Transverse colon (tissue), 4 donors: ENCODE measurements at places on chromosomes 4 and X. TPM values are rescaled to one million over a fixed set of nuclear protein-coding genes. Genes with fewer than 3 reads are reported as not detected.

The INTS6L gene
- 195 TPM for total RNA-seq

The SUPT20HL2 gene
- total RNA-seq: not detected

The IGFBP7 gene
- 646 TPM for total RNA-seq

The S100G gene
- total RNA-seq: not detected

The IL2 gene
- total RNA-seq: not detected

- DNase-seq: no peak
- no peaks in the 10 kb centered on the region for H3K4me1 ChIP-seq
Measured at GRCh38 chr4:48042979-48043461, 26.4 kb downstream of the NIPAL1 start.

DNA sequence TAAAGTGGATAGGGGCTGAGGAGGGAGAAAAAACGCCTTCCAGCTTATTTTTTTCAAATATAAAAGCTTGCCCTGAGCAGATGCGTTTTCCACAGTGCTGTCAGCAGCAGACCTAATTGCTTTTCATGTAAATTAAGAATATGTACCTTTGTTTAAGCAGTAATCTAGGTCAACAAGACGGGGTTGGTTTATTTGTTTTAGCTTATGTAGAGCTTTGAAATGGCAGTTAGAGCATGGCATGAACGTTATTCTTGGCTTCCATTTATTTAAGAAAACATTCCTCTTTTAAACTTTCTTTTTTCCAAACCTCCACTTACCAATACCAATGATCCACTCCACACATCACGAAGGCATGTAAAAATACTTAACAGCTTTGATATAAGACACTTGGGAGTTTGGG lies 220.3 kb upstream of the TENM3 start:
- no peaks in the 10 kb centered on the region for H3K36me3 ChIP-seq
- H3K4me3 ChIP-seq: no peak overlapping the region
- no peak for DNase-seq
- H3K27ac ChIP-seq: no peak overlapping the region
- H3K27me3 ChIP-seq: no peaks in the 10 kb centered on the region

GRCh38 chr4:46931981-46932380 lies 22.9 kb upstream of the COX7B2 start:
- H3K27me3 ChIP-seq: no peaks in the 10 kb centered on the region
- no peaks in the 10 kb centered on the region for H3K4me1 ChIP-seq
- H3K4me3 ChIP-seq: no peak overlapping the region
- H3K36me3 ChIP-seq: no peaks in the 10 kb centered on the region
- no peak overlapping the region for H3K27ac ChIP-seq

- no peaks in the 10 kb centered on the region for H3K36me3 ChIP-seq
- DNase-seq: no peak
- H3K4me3 ChIP-seq: no peak overlapping the region
- H3K27me3 ChIP-seq: no peaks in the 10 kb centered on the region
- no peaks in the 10 kb centered on the region for H3K4me1 ChIP-seq
- no peak overlapping the region for H3K27ac ChIP-seq
Measured at GRCh38 chr4:59689149-59689548, 1511.0 kb upstream of the ADGRL3 start.

The EXOSC9 gene
- total RNA-seq: 13.2 TPM

DNA sequence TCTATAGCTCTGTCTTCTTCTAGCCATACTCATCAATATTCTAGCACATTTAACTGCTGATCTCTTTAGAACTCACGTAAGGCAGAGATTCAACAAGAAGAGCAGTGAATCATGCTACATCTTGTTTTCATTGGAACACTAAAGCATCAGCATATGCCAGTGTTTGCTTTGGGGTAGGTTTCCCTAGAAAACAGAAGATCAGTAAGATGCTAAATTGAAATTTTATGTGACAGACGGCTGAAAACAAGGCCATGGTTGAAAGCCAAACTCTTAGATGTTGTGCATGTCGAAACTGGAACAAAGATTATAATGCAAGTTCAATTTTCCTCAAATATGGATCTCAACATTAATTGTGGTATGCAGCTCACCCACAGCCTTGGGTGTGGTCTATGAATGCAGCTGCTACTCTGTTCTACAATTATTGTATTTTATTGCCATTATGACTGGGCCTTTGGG lies 107.6 kb downstream of the PDLIM5 start:
- H3K4me1 ChIP-seq: peaks cover 14% of the 10 kb centered on the region
- no peak for DNase-seq
- no peaks in the 10 kb centered on the region for H3K36me3 ChIP-seq
- H3K4me3 ChIP-seq: no peak overlapping the region

GRCh38 chr4:3805731-3806130 lies 39.5 kb downstream of the ADRA2C start:
- no peak overlapping the region for H3K4me3 ChIP-seq
- H3K27ac ChIP-seq: no peak overlapping the region
- no peak for DNase-seq
- H3K27me3 ChIP-seq: peaks cover 30% of the 10 kb centered on the region
- H3K4me1 ChIP-seq: no peaks in the 10 kb centered on the region

DNA sequence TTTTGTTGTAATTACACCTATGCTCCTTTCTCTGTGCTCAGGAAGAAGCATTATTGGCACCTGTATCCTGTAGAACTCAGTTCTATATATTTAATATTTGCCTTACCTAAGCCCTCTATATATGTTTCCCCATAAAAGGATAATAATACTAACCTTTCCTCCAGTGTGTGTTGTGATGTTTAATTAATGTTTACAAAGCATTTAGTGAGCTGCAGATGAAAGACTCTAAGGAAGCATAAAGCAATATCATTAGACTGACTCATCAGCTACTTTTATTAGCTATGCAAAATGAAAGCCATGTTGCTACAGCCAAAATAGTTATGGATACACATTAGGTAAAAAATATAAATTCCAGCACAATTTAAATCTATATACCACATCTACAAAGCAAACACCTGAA lies 93.6 kb upstream of the PTPN13 start:
- no peak overlapping the region for H3K4me3 ChIP-seq
- DNase-seq: no peak
- H3K27ac ChIP-seq: no peak overlapping the region
- no peaks in the 10 kb centered on the region for H3K36me3 ChIP-seq

The FHDC1 gene
- total RNA-seq: 4.6 TPM

The PRRG3 gene
- 1.8 TPM for total RNA-seq

- H3K27me3 ChIP-seq: no peaks in the 10 kb centered on the region
- no peaks in the 10 kb centered on the region for H3K4me1 ChIP-seq
- H3K36me3 ChIP-seq: no peaks in the 10 kb centered on the region
- no peak for DNase-seq
Measured at GRCh38 chrX:78653118-78653822, 5.9 kb downstream of the RTL3 start.

GRCh38 chr4:174357321-174357720 lies 73.6 kb downstream of the CEP44 start:
- H3K4me3 ChIP-seq: no peak overlapping the region
- H3K4me1 ChIP-seq: no peaks in the 10 kb centered on the region
- H3K27ac ChIP-seq: no peak overlapping the region
- peaks cover 4% of the 10 kb centered on the region for H3K27me3 ChIP-seq

The GLA gene
- total RNA-seq: 1.4 TPM

The SYP gene
- 7.6 TPM for total RNA-seq

GRCh38 chr4:48636911-48637310 lies 143.2 kb downstream of the FRYL start:
- no peaks in the 10 kb centered on the region for H3K4me1 ChIP-seq
- no peaks in the 10 kb centered on the region for H3K27me3 ChIP-seq
- no peak overlapping the region for H3K27ac ChIP-seq
- DNase-seq: no peak
- no peak overlapping the region for H3K4me3 ChIP-seq
- H3K36me3 ChIP-seq: no peaks in the 10 kb centered on the region

GRCh38 chr4:184320631-184321030 lies 103.0 kb upstream of the ENPP6 start:
- peak overlapping the region; percentile 66 for H3K27ac ChIP-seq
- H3K4me3 ChIP-seq: no peak overlapping the region
- no peak for DNase-seq

The SMIM10L2A gene
- total RNA-seq: 0.32 TPM

DNA sequence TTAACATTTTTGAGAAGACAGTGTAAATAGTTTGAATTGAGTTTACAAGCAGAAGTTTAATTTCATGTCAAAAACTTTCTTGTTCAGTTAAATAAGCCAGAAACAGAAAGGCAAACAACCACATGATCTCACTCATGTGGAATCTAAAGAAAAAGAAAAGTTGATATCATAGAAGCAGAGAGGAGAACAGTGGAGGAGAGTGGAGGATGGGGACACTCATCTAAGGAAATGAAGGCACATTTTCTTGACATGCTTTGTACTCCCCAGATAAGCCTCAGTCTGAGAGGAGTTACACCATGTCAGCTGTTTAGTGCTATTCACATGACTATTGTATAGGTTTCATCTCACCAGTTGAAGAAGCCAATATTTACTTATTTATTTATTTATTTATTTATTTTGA lies 13.5 kb downstream of the SNCA start:
- H3K27me3 ChIP-seq: no peaks in the 10 kb centered on the region
- H3K4me1 ChIP-seq: no peaks in the 10 kb centered on the region
- no peak overlapping the region for H3K27ac ChIP-seq
- no peak for DNase-seq
- H3K4me3 ChIP-seq: no peak overlapping the region

- DNase-seq: no peak
- H3K4me3 ChIP-seq: no peak overlapping the region
- H3K4me1 ChIP-seq: peaks cover 21% of the 10 kb centered on the region
- no peaks in the 10 kb centered on the region for H3K27me3 ChIP-seq
- H3K27ac ChIP-seq: no peak overlapping the region
Measured at GRCh38 chr4:6932918-6933317, 23.3 kb downstream of the TBC1D14 start.

GRCh38 chrX:105282077-105282476 lies 61.6 kb upstream of the TEX13A start:
- H3K36me3 ChIP-seq: no peaks in the 10 kb centered on the region
- DNase-seq: no peak

DNA sequence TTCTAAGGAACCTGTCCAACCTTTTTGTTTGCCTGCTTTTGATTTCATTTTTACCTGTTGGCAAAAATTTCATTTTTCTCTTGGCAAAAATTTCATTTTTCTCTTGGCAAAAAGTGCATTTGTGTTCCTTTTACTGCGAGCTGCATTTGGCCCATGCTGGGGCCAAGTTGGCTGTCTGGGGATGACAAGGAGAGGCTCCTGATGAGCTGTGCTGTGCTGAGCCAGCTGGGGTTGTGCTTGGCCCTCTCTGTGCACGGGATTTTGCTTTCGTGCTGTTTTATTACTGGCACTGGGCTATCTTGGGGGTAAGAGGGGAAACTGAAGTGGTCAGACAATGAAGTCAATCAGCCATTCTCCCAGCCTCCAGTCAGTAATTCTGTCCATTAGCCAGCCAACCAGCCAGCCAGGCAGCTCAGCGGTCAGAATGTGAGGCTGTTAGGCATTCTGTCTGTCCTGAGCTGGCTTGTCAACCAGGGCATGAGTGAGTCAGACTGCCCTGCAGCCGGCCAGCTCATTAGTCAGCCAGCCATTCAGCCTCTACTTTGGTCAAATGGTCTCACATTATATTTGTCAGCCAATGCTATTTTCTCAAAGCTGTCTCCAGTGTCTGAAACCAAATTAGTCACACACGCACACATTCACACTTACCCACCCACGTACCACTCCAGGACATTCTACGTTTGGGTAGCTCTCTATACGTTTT lies 56.9 kb upstream of the PRPS1 start:
- H3K4me1 ChIP-seq: no peaks in the 10 kb centered on the region
- H3K27ac ChIP-seq: no peak overlapping the region
- DNase-seq: no peak
- no peak overlapping the region for H3K4me3 ChIP-seq

The RNF175 gene
- 0.96 TPM for total RNA-seq
